Femur (tissue), 1 donor: ENCODE measurements at places on chromosomes 3 and 15.

DNA sequence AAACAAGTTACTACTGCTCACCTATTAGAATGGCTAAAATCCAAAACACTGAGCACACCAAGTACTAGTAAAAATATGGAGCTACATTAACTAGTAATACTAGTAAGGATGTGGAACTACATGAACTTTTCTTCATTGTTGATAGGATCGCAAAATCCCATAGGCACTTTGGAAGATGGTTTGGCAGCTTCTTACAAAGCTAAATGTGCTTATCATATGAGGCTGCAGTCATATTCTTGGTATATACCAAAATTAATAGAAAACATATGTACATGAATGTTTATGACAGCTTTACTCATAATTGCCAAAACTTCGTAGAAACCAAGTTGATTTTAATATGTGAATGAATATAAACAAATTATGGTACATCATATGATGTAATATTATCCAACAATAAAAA is 366.8 kb upstream of the KCNMB2 start:
- no peak for DNase-seq

DNA sequence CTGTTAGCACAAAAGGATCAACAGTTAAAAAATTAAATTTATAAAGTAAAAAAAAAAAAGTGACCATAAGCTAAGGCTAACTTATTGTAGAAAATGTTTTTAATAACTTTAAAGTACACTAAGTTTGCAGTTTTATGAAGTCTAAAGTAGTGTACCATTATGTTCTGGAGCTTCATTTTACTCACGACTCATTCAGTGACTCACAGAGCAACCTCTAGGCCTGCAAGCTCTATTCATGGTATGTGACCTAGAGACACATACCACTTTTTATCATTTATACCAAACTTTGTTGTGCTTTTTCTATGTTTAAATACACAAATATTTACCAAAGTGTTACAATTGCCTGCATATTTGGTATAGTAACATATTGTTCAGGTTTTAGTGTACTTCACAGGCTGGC is 1552.3 kb downstream of the OTOL1 start:
- DNase-seq: no peak

DNA sequence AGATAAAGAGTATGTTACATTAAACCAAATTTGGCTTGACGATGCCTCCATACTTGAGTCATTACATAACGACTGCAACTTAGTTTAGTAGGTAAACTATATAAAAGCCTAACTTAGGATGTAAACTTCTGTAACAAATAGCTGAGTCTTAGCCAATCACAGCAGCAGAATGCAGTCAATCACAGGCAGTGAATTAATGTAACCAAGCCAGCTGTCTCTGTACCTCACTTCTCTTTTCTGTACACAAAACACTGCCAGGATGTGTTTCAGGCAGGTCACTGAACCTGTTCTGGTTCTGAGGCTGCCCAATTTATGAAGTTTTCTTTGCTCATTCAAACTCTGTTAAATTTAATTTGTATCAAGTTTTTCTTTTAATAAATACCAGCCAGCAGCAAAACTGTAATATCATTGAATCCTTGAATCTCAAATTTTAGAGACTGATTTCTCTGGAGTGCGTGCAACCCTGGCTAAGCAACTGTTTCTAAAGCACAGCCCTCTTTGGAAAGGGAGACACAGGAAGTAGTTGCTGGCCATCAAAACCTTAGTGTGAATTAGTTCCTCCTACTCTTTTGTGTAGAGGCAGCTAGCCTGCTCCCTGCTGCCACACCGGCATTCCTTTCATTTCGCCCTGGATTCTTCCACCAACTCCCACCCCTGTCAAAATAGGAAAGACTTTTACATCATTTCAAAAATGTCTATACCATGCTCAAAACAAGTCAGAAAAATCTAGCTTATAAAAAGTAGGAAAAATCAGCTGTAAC is 15.2 kb downstream of the RFTN1 start:
- DNase-seq: no peak

- no peak for DNase-seq
Observed at GRCh38 chr3:169272532-169272931, 391.0 kb downstream of the MECOM start.

DNA sequence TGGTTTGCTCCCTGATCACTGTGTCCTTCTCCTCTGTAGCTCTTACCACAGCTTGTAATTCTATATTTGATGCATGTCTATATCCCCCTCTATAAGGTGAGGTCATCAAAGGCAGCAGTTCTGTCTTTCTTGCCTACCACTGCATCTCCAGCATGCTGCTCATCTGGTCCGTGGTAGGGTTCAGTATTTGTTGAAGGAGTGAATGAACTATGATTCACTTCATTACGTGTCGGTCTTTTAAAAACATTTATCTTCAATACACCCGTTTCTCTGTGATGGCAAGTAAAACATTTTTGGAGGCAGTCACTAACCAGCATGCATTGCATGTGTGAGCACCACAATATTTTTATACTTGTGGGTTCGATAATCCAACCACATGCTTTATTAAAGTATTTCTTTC is 27.6 kb downstream of the CHST14 start:
- DNase-seq: no peak

- no peak for DNase-seq
Observed at GRCh38 chr15:30924353-30924752, 20.6 kb downstream of the FAN1 start.

- DNase-seq: no peak
Observed at GRCh38 chr3:117266806-117267205, 557.2 kb downstream of the TUSC7 start.

DNA sequence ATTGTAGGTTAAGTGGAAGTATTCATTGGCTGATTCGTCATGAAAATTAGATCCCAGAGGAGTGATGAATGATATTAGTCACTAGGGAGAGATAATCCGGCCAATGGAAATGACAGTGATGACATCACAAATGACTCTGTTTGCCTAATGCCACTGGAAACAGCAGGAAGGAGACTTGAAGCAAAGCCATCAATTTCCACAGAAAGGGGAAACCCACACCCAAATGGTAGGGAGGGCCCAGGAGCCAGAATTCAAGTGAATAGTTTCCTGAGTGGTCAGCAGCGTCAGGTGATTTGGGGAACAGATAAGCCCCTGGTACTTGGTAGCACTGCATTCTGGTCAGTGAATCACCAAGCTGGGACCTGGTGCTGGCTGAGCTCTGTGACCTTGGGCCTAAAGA is 3.3 kb upstream of the ADAMTS9 start:
- no peak for DNase-seq

- DNase-seq: peak; percentile 68
Observed at GRCh38 chr3:58009026-58009748, 965 bp downstream of the FLNB start.

DNA sequence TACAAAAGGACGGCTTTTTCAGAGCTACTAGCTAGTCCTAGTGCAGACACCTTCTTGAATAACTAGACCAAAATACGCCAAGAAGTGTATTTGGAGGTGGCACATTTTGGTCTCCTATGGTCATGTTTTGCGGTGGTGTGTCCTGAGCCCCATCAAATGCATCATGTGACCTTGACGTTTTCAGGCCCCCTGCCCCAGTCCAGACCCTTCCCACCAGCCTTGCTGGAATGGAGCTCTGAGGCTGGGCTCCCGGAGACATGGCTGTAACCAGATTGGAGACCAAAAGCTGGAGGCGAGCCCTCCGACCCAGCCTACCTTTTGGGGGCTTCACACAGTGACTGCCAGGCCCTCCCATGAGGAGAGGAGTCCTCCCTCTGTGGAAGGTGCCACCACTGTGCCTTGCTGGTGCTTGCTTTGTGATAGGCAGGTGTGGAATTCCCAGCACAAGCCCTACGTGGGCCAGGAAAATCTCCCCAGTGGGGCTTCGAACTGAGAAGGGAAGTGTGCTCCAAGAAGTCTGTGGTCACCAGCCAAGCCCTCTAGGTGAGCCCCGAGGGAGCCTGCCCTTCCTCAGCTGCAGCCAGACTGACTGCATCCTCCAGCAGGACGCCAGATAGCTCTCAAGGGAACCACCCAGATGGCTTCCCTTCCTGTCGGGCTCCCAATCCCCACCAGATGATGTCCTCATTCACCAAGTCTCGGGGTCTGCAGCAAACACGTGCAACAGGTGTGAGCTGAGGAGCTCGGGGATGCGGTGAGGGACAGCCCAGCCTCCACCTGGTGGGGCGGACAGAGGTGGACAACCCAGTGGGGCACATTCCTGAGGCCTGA is 126.2 kb downstream of the ASB7 start:
- DNase-seq: peak; percentile 36

DNA sequence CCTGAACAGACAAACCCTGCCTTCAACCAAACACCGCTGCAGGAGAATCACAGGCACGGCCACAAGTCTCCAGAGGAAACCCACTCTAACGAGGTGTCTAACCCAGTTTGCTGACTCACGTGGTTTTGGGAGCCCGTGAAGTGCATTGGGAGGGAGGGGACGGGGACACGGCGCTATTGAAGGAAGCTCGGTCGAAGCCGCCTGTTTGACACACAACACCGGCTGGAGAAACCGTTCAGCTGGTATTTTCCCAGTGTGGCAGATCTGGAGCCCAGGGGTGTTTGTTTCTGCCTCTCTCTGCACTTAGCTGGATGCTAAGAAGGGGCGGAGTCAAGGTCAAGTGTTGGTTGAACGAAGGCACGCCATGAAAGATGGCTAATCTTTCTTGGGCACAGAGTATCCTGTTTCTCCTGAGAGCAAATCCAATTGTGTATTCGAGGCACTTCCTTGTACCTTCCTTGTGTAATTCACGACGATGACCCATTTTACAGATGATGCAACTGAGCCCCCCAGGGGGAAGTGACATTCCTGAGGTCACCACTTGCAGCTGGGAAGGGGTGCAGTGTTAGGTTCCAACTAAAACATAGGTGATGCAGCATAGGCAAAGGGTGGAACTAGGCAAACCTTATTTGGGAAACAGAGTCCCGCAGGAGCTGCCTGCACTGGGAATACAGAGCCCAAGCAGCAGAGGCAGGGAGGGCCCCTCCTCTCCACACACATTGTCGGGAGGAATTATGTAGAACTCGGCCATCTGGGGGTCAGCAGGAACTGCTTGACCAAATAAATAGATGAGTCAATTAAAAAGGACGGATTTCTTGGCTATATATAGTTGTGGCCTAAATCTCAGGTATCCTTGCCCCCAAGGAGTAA is 22.5 kb downstream of the SLC6A6 start:
- DNase-seq: no peak

DNA sequence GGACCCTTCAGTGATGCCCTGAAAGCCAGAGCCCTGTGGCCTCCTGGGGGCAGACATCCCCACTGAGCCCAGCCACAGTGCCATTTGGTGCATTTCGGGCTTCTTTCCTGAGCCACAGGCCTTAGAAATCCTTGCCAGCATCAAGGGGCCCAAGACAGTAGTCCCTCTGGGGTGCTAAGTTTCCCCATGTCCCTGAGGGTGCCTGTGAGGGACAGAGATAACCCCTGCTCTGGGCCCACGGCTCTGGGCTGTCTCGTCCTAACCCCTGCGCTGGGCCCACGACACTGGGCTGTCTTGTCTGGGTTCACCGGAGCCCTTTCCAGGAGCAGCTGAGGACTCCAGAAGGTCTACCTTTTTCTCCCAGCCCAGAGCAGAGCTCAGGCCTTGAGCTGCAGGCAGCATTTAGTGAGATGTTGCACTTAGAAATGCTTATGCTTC is 45.1 kb upstream of the FGD5 start:
- DNase-seq: peak; percentile 5

GRCh38 chr15:38085931-38086568 is 151.6 kb downstream of the TMCO5A start:
- no peak for DNase-seq
